ENCODE measurements at places on chromosomes 11 and 22.

GRCh38 chr11:75199412-75199955 lies 41.1 kb upstream of the TPBGL start:
- no peak for DNase-seq

- DNase-seq: no peak
These were observed 51.5 kb upstream of the MTNR1B start for GRCh38 chr11:92917927-92918326.

DNA sequence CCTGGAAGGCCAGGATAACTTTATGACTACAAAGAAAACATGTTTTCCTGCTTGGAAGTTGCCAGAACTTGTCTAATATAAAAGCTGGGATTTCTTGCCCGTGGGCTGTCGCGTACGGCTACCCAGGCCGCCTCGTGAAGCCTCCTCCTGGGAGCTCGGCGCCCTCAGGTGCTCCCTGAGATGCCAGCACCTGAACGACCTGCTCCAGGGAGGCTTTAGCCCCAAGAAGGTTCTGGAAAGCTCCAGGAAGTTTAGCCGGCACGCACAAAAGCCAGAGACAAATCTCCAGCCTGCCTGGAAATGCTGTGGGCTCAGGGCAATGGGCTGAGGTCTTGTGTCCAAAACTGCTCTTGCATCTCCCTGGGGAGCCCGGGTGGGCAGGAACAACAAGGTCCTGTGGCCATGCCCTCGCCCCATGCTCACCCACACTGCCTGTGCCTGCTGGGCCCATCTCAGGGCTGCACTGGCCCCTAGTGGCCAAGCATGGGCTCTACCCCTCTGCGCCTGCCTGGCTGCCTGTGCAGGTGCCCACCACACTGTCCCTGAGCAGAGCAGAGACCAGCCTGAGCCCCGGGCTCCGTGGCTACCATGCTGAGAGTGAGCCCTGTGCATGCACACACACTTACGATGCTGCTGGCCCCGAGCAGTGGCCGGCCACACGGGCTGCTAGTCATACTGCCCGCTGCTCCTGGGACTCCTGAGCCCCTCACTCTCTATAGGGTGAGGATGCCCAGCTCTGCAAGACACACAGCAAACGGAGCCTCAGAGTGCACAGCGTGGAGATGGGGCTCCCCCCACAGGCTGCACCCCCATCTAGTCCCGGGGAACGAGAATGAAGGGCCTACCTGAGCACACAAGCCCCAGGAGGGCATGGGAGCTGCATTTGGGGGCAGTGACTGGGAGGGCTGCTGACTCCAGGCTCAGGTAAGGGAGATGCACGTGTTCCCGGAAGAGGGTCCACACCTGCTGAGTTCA lies 4.9 kb upstream of the CELSR1 start:
- DNase-seq: peak; percentile 87

- DNase-seq: no peak
These were observed 63.8 kb downstream of the ZNRF3 start for GRCh38 chr22:28947125-28947524.

GRCh38 chr11:6240781-6241180 lies 1.9 kb downstream of the CNGA4 start:
- DNase-seq: no peak

DNA sequence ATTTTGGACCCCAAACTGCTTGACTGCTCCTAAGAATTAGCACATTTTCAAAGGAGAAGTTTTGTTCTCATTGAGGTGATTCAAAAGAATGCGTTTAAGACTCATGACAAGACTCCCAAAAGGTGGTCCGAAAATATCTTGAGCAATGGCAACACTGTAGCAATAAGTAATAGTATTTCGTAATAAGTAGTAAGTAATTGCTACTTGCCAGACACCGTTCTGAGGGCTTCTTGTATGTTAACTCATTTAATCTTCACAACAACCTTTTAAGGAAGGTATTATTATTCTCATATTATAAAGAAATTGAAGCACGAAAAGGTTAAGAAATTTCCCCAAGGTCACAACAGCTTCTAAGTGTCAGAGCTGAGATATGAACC lies 184.0 kb upstream of the SORL1-AS1 start:
- DNase-seq: no peak

GRCh38 chr11:26037716-26038115 lies 294.2 kb upstream of the ANO3 start:
- DNase-seq: no peak

DNA sequence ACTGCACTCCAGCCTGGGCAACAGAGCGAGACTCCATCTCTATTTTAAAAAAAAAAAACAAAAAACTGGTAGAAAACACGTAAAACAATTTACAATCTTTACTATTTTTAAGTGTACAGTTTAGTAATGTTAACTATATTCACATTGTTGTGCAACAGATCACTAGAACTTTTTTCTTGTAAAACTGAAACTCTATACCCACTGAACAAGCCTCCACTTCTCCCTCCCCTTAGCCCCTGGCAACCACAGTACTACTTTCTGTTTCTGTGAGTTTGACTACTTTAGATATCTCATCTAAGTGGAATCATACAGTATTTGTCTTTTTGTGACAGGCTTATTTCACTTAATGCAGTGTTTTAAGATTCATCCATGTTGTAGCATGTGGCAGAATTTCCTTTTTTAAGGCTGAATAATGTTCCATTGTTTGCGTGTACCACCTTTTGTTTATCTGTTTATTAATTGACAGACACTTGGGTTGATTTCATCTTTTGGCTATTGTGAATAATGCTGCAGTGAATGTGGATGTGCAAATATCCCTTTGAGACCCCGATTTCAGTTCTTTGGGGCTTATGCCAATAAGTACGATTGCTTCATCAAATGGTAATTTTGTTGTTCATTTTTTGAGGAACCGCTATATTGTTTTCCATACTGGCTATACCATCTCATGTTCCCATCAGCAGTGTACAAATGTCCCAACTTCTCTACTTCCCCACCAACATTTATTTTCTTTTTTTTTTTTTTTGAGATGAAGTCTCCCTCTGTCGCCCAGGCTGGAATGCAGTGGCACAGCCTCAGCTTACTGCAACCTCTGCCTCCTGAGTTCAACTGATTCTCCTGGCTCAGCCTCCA lies 11.0 kb downstream of the DDB2 start:
- peak; percentile 86 for DNase-seq

- no peak for DNase-seq
These were observed 7.0 kb downstream of the MFNG start for GRCh38 chr22:37479196-37479595.

- DNase-seq: no peak
These were observed 18.4 kb upstream of the CHRM4 start for GRCh38 chr11:46410021-46410420.

DNA sequence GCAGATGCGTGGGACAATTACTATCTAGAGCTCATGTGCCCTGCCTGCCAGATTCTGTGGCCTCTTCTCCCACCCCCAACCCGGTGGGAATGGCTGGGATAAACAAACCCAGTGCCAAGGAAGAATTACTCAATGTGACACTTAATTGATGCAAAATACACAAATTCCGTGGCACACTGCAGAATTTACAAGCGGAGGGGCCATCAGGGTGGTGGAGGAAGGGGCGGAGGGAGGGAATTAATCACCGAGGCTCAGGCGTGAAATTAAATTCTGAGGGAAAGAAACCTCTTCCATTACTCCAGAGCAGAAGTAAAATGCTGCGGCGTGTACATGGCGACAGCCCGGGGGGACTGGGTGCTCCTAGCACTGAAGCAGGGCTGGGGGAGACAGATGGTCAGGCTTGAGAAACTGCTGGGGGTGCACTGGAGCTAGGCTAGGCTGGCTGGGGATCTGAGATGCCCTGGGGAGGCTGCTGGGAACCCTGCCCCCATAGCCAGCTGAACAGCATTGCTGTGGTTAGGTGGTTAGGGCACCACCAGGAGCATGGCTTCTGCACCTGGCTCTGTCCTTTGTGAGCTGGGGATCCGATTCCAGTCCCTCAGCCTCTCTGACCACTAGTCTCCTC lies 200.6 kb downstream of the CEP164 start:
- no peak for DNase-seq

DNA sequence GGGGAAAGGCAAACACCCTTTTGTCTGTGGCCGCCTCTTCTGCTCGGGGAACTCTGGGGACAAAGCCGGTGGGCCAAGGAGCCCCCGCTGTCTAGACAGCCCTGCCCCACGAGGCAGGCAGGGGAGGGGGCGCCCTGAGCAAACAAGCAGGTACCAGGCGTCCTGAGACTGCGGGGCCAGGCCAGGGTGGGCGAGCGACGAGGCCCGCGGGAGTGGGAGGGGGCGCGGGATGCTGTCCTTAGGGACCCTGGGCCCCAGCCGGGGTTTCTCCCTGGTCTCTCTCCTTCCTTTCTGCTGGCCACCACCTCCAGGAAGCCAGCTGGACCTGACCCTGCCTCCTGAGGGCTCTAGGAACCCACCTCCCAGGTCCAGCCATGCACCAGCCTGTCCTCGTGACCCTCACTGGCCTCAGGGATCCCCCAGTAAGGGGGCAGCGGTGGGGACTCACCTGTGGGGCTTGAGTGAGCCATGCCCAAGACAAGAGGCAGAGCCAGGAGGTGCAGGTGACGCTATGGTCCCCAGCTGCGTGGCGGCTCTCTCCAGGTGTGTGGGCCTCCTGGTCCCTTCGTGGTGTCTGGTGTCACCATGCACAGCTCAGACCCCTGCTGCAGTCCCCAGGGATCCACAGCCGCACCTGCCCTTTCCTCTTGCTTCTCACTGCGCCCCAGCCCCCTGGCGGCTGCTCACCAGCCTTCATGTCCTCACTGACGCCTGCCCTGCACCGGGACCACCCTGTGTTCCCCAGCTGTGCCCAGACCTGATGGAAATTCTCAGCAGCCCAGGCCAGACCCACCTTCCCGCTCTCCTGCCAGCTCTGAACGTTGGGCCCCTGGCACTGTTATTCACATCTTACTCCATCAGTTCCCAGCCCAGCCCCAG lies 26.5 kb upstream of the MUC5AC start:
- no peak for DNase-seq

DNA sequence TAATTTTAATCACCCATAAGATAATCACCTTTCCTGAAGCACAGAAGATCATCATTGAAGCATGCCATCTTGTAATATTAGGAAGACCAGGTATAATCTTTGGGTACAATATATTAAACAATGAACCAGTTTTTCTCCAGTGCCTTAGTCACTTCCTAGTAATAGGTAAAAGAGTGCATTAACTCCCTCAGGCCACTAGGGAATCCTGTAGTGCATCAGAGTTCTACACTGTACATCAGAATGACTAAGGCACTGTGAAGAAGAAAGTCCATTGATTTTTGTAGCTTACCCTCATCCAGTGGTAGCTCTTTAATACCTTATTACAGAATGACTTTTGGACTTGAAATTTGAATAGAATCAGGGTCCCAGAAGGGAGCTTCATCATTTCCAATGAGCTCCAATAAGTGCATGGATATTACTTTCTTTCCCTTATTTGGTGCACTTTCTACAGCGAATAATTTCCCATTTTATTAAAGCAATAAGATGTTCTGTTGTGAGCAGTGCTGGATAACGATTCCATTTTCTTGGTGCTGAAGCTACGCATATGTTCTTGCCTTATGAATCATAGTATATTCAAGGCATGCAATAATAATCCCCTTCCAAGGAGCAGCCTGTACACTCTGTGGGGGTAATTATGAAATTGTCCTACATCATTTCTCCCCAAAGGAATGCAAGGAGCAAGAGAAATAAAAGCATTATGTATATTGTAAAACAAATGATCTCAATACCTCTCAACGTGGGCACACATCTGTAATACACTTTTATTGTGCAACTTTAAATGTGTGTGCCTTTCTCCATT lies 4.7 kb downstream of the C11orf87 start:
- DNase-seq: peak; percentile 17

GRCh38 chr22:30546616-30547015 lies at the start of gene SEC14L6:
TSS of gene SEC14L6 (minus strand) at chr22:30546741. CDS start at chr22:30546682, 59 bp downstream.
- no peak for DNase-seq

DNA sequence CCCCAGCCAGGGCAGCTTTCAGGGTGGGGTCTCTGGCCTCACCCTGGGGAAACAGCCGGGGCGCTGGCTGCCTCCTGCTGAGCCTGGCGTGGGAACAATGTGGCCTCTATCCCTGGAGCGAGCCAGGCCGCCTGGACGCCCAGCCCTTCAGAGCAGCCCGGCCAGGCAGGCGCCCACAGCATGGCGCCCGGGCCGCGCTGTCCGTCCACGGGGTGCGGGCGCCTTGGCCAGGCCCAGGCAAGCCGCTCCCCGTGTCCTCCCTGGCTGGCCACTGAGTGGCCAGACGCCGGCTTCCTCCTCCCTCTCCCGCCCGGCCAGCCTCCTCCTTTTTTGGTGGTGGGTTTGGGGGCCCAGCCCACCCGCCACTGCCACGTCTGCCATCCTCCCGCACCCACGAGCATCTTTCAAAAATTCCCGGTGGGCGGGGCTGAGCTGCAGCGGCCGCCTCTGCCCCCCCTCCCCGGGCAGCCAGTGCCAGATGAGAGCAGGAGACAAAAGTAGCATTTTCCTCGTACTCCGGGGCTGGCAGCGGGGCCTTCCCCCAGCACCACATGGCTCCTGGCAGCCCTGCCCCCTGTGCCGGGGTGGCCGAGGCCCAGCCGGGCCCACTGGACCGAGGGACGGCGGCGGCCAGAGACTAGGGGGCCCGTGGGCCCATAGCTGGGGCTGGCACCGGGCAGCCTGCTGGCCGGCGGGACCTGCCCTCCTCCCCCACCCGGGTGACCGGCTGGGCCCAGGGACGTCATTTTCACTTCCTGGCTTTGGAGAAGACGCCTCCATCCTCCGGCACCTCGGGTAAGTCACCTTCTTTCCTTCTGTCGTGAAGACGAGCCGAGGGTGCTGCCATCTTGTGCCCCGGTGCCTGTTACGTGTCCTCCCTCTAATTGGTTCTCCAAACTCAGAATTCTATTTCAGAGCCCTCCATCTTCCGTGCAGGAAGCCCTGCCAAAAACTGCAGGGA lies 70.2 kb upstream of the PPARA start:
- no peak for DNase-seq

- DNase-seq: no peak
These were observed 10.7 kb downstream of the TRIM29 start for GRCh38 chr11:120127236-120127635.

DNA sequence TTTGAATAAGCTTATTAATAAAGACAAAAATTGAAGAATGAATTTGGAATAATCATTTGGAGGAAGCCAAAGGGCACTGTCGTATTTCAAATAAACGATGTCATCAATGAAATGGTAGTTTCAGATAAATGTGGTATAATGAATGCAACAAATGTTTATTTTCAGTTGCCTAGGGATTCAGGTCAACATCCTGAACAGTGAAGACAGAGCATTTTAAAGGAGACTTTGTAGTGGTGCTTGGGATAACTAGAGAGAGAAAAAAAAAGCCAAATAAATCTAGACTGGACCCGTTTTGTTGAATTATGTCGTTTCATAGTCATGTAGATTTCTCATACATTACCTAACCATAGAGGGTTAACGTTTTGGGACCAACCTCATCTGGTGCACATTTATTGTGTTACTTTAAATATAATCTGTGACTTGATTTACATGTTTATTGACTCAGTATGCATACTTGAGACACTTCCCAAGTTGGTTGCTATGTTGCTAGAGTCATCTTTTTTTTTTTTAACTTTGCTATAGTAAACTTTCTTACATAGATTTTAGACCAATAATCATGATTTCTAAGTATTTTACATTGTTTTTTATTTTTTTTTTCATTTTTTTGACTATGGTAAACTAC lies 111.1 kb downstream of the NCAM1 start:
- no peak for DNase-seq

- no peak for DNase-seq
These were observed 509.0 kb downstream of the BUD13 start for GRCh38 chr11:116263770-116264169.
